ENCODE measurements at places on chromosomes 12 and 14. TPM values are rescaled to one million over a fixed set of nuclear protein-coding genes. Genes with fewer than 3 reads are reported as not detected.

The GZMH gene
- total RNA-seq = 284 TPM

The ACSM4 gene
- not detected for total RNA-seq

The HOXC4 gene
- 3.2 TPM for total RNA-seq

The CCDC77 gene
- 10.9 TPM for total RNA-seq

The NANOG gene
- not detected for total RNA-seq

The SHMT2 gene
- total RNA-seq = 28.6 TPM

The ACADS gene
- total RNA-seq = 14.9 TPM

The POTEM gene
- not detected for total RNA-seq

The LETMD1 gene
- total RNA-seq = 58.2 TPM

The LUM gene
- not detected for total RNA-seq

The OVCH1 gene
- not detected for total RNA-seq

The SLC39A2 gene
- not detected for total RNA-seq

The ITGB7 gene
- total RNA-seq = 441 TPM

The KRT7 gene
- not detected for total RNA-seq

The PRICKLE1 gene
- total RNA-seq = 0.34 TPM

The SERPINA3 gene
- total RNA-seq = not detected

The HRK gene
- total RNA-seq = not detected

The KRT73 gene
- total RNA-seq = 12.4 TPM

The SLC4A8 gene
- 13.6 TPM for total RNA-seq

The ARMH4 gene
- total RNA-seq = not detected

The SLC7A8 gene
- 1.0 TPM for total RNA-seq

The TEX22 gene
- 1.8 TPM for total RNA-seq

The PRB2 gene
- total RNA-seq = not detected

The ACOT4 gene
- total RNA-seq = 2.6 TPM

The FBXO34 gene
- total RNA-seq = 36.6 TPM

DNA sequence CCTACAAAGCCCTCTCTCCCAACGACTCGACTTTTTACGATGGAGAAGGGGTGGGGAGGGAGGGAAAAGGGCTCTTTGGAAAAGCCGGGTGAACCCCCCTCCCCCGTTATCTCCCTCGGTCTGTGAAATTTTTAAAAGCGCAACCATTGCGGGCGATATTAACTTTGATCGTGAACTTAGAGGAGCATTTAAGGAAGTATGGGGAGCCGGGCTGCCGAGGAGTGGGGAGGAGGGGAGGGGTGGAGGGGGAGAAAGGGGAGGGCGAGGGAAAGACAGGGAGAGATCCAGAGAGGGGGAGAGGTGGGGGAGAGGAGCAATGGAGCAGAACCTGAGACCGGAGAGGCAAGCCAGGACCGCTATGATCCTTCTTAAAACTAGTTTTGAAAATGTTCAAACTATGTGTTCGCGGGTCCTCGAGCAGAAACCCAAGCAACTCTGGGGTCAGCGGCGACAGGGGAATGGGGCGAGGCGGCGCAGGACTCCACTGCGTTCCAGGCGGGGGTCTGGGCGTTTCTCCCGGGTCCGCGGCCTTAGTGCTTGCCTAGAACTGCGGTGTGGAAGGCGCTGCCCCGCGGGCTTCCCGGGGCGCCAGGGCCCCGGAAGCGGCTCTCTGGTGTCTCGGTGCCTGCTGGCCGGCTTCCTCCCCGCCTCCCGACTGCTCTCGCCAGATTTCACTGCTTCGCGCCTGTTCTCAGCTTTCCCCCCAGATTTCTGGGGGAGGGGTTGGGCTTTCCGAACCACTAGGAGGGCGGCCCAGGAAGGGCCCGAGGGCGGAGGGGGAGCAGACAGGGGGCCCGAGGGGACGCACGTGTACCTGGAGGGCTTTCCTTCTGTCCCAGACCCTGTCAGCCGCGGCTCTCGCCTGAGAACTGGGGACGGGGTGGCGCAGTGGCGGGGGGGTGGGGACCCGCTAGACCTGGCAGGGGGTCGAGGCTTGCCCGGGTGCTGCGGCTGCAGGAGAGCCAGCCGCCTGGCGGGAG is at the start of gene HOTAIR:
Gene HOTAIR, minus strand, starts transcription at position 871 of the 980 bp plus-strand sequence.
- DNase-seq = no peak

GRCh38 chr14:53845813-53846693 is 110.6 kb downstream of the BMP4 start:
- DNase-seq = no peak

GRCh38 chr14:94139421-94139820 is 10.0 kb upstream of the IFI27L2 start:
- no peak for DNase-seq

DNA sequence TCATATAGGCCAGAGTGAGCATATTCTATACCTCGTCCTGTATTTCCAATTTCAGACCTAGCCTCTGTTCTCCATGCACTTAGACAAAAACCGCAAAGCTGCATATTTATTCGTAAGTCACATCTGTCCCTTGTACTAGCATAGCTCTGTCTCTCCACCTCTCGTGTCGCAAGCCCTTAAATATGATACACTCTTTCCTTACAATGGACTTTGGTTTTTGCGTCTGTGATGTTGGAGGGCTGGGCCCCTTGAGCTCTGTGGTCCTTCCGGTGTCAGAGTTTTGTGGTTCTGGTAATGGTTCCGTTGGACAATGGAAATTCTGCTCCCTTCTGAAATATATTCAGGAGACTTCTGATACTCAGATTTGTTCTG is 11.3 kb downstream of the PRKCH start:
- DNase-seq = peak; percentile 60

DNA sequence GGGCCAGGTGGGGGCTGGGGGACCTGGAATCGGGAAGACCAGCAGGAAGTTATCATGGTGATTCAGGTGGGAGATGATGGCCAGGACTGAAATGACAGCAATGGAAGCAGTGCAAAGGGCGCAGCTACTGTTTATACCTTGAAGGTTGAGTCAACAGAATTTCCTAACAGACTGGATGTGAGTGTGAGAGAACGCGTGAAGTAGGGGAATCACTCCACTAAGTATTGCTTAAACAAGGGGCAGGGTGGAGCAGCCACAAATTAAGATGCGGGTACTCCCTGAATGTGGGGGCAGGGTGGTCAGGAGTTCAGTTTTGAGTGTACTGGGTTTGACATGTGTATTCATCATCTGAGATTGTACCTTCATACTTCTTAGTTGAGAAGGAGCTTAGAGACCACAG is 45.1 kb downstream of the MYF5 start:
- DNase-seq = no peak

- no peak for DNase-seq
Measured at GRCh38 chr12:88472775-88473174, 107.5 kb downstream of the KITLG start.

- DNase-seq = no peak
Measured at GRCh38 chr12:108714866-108715265, 16.5 kb downstream of the CORO1C start.

- no peak for DNase-seq
Measured at GRCh38 chr12:93002293-93003054, 73.4 kb upstream of the EEA1 start.

GRCh38 chr12:10663869-10664268 is 10.0 kb downstream of the STYK1 start:
- DNase-seq = no peak

DNA sequence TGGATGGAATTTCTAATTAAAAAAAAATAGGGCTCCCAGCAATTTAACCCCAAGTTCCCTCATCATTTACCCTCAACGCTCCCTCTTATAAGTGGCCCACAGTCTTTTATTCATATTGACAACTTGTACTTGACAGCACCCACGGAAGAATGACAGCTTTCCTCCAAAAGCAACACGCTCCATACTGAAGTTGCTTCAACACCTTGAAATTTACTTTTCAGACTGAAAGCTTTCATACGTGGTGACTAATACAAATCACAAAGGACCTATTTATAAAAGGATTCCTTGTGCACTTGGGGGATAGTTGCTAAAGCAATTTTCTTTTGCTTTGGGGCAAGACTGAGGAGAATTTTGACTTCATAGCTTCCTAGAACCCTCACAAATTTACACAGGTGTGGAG is 1629.4 kb upstream of the SEL1L start:
- DNase-seq = no peak

DNA sequence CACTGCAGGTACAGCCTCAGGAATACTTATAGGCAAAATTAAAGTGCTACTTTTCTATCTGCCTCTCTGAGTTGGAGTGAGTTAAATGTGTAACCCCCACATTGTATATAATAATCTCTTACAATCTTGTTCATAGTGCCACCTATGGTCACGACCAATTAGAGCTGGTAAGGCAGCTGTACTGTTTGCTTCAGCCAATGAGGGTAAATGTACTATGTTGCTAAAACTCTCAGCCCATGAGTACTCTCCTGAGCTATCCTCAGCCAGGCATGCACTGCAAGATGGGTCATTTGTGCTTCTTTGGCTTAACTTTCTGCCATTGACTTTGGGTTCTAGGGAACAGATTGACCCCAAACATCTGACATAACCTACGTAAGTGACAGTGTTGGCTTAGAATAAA is 15.0 kb upstream of the MDM2 start:
- peak; percentile 63 for DNase-seq

DNA sequence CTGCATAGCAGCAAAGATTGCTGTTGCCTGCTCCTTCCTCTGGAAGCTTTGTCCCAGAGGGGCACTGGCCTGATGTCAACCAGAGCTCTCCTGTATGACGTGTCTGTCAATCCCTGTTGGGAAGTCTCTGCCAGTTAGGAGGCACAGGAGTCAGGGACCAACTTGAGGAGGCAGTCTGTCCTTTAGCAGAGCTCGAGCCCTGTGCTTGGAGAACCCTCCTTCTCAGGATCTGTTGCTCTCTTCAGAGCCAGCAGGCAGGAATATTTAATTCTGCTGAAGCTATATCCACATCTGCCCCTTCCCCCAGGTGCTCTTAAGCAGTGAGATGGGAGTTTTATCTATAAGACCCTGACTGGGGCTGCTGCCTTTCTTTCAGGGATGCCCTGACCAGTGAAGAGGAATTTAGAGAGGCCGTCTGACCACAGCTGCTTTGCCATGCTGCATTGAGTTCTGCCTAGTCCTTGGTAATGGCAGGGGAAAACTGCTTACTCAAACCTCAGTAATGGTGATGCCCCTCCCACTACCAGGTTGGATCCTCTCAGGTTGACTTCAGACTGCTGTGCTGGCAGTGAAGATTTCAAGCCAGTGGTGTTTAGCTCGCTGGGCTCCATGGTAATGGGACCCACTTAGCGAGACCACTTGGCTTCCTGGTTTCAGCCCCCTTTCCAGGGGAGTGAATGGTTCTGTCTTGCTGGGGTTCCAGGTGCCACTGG is 218.6 kb upstream of the SLC38A2 start:
- DNase-seq = no peak

- no peak for DNase-seq
Measured at GRCh38 chr12:49482095-49483051, 56.5 kb upstream of the KCNH3 start.

- no peak for DNase-seq
Measured at GRCh38 chr14:65962952-65963351, 523.2 kb upstream of the CCDC196 start.

GRCh38 chr14:96634896-96635295 is 132.7 kb downstream of the PAPOLA start:
- no peak for DNase-seq

GRCh38 chr14:74155287-74155686 is 70.5 kb downstream of the LIN52 start:
- no peak for DNase-seq

- DNase-seq = no peak
Measured at GRCh38 chr14:23147676-23148075, 28.6 kb upstream of the CEBPE start.

GRCh38 chr12:51980051-51980808 is 26.5 kb upstream of the TAMALIN start:
- DNase-seq = peak; percentile 88

- DNase-seq = no peak
Measured at GRCh38 chr12:12216349-12217017, 50.4 kb downstream of the LRP6 start.

DNA sequence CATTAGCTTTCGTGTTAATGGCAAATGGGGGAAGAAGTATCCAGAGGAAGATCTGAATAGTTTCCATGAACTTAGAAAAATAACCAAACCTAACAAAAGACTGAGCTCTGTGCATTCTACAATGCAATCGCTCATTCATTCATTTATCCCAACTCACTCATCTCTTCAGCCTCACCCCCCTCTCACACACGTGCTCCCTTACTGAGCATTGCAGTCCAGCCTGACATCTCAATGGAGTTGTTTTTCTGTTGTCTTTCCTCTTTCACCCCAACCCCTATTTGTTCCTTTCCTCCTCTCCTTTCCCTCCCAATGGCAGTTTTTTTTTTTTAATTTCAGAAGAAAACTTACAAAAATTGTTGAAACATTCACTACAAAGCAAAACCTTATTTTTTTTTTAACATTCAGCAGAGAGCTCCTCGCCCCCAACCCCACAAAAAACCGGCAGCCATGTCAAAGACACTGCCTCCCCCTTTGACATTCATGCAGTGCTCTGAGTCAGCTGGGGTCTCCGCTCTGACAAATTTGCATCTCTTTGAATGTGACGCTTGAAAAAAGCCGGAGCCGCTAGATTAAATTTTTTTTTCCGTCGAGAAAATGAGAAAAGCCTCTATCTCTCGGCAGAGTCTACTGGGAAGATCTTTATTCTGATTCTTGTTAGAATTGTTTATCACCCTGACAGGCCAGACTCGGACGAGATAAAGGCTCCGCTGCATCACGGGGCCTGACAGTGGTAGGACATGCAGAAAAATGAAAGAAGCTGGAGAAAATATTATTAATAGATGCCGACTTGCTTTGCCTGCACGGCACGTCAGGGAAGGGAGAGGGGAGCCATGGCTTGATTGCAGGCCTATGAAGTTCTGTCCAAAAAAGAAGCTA is 775.6 kb downstream of the VRK1 start:
- no peak for DNase-seq

DNA sequence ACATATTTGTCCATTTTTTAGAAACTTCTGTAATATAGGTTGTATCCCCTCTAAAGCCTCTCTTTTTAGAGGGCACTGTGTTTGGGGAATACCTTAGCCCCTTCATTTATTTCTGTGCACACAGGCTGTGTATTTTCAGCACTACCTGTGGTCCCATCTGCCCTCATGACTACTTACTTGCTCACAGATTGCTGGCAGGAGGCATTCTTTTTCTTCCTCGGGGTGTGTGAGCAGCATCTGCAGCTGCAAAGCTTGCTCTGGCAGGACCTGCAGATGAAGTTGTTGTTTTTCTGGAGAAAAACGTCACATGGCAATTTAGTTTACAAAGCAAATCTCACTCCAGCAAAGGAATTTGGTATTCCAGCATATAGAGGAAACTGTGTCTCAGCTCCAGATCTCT is 24.3 kb downstream of the ANG start:
- DNase-seq = no peak

DNA sequence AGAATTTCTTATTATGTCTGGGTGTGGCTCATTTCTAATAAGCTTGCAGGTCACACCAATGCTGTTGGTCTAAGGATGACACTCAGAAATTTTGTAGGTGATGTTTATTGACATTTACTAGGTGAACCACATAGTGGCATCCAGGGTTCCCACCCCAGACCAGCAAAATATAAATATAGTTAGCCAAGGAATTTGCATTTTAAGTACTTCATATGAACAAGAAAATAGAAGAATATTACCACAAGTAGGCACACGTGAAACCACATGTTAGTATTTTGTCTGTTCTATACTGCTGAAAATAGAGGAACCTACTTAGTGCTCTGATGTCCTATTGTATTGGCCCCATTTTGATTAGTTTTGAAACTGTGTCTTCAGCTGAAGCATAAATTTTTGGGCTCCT is 71.1 kb downstream of the USP15 start:
- DNase-seq = no peak

- DNase-seq = no peak
Measured at GRCh38 chr12:131366261-131366871, 344.5 kb upstream of the SFSWAP start.

Measured in natural killer cell (primary cell).